ENCODE measurements at places on chromosomes 16 and 17.

DNA sequence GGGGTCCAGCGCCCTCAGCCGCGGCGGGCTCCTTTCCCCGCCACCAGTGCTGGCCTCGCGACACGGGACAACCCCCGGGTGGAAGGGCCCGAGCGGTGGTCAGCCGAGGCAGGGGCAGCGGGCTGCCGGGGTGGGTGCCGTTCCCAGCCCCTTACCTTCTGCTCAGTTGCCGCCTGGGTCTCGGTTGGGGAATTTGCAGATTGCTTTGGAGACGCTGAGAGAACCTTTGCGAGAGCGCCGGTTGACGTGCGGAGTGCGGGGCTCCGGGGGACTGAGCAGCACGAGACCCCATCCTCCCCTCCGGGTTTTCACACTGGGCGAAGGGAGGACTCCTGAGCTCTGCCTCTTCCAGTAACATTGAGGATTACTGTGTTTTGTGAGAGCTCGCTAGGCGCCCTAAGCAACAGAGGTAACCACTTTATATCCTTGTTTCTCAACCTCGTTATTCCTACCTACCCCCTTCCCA is 381 bp downstream of the CTNS start:
- DNase-seq, result no peak

DNA sequence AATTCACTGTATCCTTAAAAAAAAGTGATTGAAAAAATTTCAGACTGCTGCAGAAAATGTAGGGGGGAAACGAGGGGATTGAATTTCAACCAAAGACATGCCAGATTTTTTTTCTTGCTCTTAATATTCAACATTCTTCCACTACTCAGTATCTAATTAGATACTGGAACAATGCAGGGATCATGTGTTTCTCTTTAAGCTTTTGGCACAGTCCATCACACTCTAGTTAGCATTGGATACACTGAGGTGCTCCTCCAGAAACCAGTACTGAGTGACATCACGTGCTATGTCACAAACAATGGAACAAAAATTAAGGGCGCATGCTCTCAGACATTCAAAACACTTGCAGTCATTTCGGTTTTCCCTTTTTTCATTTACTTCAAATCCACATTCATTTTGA is 298.6 kb upstream of the PSMD7 start:
- no peak for DNase-seq

DNA sequence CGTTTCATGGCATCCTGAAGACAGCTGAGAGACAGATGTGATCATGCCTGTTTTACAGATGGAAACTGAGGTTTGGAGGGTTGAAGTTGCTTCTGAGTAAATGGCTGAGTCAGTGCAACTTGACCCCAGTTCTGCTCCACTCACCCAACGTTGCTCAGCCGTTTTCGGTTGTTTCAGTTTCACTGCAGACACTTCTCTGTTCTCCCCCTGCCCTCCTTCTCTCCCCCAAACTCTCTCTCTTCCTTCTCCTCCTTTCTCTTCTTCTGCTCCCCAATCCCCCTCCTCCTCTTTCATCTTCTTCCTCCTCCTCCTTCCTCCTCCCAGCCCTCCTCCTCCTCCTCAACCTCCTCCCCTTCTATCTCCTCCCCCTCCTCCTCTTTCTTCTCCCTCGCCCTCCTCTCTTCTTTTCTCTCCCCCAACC is 9.4 kb upstream of the CEP20 start:
- peak; percentile 79 for DNase-seq

DNA sequence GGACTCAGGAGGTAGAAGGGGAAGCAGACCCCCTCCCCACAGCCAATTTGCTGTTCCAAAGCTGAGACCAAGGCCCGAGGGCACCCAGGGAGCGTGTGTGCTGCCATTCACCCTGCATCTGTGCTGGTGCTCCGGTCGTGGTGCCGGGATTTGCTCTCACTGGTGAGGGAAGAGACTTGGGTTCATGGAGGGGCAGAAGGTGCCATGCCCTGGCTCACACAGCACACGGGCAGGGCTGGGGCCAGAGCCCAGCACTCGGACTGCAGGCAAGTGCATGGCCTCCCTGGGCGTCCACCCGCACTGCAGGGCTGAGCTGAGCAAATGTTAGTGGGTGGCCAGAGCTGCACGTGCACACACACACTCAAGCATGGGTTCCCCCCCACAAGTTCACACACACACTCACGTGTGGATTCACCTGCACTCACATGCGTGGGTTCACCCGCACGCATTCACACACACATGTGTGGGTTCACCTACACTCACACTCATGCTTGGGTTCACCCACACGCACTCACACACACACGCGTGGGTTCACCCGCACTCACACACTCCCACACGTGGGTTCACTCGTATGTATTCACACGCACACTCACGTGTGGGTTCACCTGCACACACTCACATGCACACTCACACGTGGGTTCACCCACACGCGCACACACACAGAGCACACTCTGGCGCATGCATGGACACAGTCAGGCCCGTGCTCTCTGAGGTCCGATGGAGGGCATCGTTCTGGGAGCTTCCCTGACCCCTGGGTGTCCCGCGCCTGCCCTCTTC is 57.0 kb upstream of the CBFA2T3 start:
- no peak for DNase-seq

GRCh38 chr17:65294181-65294719 is 157.1 kb downstream of the RGS9 start:
- peak; percentile 85 for DNase-seq

- no peak for DNase-seq
Observed at GRCh38 chr17:2107506-2107905, 52.6 kb downstream of the HIC1 start.

- DNase-seq, result peak; percentile 95
Observed at GRCh38 chr17:17496189-17497064, at the start of gene RASD1. TSS of gene RASD1 (minus strand) at chr17:17496395. CDS start at chr17:17496181, 214 bp downstream.

DNA sequence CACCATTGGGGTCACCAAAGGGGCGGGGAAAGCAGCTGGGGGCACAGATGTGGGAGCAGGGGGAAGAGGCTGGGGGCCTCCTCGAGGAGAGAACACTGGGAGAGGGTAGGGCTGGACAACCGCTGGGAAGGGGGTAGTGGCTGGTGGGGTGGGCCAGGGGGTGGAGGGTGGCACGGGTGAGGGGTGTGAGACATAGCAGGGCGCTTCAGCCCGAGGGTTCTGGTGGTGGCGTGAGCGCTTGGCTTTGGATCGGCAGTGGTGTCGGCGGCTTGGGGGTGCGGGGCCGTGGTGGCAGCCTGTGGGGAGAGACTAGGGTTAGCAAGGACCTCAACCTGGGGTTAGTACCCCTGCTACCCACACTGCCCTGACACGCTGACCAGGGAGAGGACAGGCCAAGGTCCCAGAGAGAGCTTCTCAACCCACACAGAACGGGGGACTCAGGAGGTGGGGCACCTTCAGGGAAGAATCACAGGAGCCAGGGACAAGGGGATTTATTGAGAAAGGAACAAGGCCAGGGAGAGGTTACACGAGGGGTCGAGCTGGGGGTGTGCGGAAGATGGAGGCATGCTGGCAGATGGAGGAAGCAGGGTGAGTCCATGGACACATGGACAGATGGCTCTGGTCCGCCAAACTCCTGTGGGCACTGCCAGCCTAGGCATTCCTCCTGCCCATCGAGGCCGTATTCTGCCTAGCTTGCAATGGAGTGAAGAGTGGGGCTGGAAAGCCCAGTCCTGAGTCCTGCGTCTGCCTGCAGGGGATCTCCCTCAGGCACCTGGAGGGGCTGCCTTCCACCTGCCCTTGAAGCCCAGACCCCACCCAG is 8.4 kb downstream of the PER1 start:
- DNase-seq, result no peak

DNA sequence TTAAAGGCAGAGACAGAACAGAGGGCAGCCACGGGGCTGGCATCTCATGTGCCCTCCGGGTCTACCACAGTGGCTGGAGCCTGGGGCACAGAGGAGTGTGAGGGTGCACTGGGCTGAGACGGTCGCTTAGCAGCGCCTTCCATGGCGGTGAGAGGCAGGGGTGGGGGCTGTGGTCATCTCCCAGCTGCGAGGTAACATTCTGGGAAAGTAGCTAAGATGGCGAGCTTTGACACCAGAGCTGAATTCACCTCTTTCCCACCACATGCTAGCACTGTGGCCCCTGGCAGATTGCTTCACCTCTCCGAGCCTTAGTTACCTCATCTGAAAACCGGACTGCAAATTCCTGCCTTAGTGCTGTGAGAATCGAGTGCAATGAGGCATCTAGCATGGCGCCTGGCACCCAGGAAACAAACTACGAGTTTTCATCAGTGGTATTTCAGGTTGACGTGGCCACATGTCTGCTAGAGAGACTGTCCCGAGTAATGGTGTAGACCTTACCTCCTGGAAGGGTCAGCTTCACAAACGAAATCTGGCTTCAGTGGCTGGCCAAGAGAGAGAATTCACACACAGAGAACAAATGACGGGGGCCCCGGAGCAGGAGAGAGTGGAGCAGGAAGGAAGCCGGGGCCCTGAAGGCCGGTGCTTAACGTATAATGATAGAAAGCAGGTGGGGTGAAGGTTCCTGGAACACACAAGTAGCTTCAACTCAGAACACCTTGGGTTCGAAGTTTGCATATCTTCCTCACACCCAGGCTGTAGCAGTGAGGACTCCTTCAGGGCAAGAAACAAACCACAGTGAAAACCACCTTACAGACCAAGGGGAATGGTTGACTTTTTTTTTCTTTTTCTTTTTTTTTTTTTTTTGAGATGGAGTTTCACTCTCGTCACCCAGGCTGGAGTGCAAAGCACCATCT is 63.9 kb upstream of the RPH3AL start:
- peak; percentile 91 for DNase-seq

- DNase-seq, result peak; percentile 93
Observed at GRCh38 chr17:74671031-74671771, 41.5 kb downstream of the CD300LF start.

DNA sequence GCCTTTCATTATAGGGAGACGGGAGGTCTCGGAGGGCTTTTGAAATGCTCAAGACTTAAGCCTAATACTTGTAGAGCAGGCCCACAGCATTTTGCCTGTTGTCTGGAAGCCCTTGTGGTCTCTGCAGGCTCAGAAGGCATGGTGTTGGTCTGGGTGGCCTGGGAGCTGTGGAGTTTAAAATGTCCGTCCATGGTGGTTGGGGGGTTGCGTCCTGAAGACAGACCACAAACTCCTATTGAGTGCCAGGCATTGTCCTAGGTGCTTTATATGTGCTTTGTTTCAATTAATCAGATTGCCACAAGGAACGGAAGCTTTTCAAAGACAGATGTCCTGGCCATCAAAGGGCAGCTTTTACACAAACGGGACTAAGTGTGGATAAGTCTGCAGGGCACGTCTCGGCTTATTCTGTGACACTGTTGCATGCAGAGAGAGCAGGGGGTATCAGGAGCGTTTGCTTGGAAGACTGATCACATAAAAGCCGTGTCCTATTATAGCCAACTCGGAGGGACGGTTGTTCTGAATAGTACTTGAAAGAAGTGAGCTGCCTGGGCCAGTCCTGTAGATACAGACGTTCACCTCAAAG is 7.8 kb downstream of the NTN1 start:
- DNase-seq, result no peak

DNA sequence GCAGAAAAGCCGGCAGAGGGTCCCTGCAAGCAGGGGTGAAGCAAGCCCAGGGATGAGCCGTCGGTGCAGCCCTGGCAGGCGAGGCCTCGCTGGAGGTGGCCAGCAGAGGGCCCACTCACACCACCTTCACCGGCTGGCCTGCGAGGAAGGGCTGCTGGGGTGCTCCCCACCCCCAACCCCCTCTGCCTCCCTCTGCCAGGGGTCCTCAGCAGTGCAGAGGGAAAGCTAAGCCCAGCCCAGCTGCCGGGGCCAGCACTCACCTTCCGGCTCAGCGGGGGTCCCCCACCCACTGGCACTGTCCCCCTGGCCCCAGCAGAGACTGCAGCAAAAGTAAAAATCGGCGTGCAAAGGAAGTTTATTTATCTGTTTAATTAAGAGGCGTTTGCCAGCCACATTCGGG is 113.4 kb downstream of the ENGASE start:
- DNase-seq, result peak; percentile 57

GRCh38 chr17:39357986-39358385 is 43.4 kb downstream of the FBXL20 start:
- DNase-seq, result no peak

- DNase-seq, result no peak
Observed at GRCh38 chr16:66440271-66440802, 13.2 kb downstream of the BEAN1 start.

- no peak for DNase-seq
Observed at GRCh38 chr17:2706911-2707510, 4.6 kb downstream of the CLUH start.

DNA sequence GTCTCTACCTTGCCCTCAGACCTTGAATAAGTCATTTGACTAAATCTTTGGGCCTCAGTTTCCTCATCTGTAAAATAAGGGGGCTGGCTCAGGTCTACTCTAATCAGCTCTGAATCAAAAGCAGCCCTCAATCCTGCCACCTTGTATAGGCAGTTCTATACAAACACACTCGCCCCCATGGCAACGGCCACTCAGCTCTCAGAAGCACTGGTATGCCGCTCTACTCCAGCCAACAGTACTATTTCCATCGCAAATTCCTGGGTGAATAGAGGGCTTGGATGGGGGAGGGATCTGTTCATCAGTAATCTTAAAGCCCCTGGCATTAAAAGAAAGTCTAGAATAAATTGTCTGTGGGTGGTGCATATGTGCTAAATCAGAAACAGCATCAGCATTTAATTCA is 21.2 kb upstream of the TAOK1 start:
- DNase-seq, result no peak

GRCh38 chr17:80029258-80029974 is 6.3 kb downstream of the TBC1D16 start:
- no peak for DNase-seq

- no peak for DNase-seq
Observed at GRCh38 chr16:31502981-31503380, 5.2 kb downstream of the RUSF1 start.

DNA sequence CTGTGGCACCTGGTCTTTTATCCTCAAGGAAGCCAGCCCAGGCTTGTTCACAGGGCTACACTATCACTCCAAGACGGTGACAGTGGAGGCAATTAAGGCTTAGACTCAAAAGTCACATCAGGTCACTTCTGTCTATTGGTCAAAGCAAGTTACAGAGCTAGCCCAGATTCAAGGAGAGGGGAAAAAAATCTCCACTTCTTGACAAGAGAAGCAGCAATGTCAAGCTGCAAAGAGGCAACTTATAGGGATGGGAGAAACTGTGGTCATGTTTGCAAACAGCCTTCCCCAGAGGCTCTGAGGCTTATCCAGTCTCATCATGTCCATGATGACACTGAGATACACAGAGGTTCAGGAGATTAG is 31.6 kb downstream of the SERPINF1 start:
- no peak for DNase-seq

DNA sequence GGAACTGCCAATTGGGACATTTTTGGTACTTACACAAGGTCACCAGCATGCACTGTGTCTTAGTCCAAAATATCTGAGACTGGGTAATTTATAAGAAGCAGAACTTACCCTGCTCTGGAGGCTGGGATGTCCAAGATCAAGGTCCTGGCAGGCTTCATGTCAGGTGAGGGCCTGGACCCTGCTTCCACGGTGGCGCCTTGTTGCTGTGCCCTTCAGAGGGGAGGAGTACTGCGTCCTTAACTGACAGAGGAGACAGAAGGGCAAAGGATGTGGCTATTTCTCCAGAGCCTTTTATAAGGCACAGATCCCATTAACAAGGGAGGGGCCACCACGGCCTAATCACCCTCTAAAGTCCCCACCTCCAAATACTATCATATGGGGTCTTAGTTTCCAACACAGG is 178.9 kb downstream of the C16orf95 start:
- no peak for DNase-seq

GRCh38 chr17:21066394-21066793 is 23.6 kb upstream of the USP22 start:
- DNase-seq, result no peak

Data from activated CD4-positive, alpha-beta T cell treated with anti-CD3 and anti-CD28 coated beads, Interleukin-2, amount 10 ng/mL, durations not matched to agents 24 days and 14 days (primary cell).